ENCODE measurements at places on chromosomes 1 and 21.

DNA sequence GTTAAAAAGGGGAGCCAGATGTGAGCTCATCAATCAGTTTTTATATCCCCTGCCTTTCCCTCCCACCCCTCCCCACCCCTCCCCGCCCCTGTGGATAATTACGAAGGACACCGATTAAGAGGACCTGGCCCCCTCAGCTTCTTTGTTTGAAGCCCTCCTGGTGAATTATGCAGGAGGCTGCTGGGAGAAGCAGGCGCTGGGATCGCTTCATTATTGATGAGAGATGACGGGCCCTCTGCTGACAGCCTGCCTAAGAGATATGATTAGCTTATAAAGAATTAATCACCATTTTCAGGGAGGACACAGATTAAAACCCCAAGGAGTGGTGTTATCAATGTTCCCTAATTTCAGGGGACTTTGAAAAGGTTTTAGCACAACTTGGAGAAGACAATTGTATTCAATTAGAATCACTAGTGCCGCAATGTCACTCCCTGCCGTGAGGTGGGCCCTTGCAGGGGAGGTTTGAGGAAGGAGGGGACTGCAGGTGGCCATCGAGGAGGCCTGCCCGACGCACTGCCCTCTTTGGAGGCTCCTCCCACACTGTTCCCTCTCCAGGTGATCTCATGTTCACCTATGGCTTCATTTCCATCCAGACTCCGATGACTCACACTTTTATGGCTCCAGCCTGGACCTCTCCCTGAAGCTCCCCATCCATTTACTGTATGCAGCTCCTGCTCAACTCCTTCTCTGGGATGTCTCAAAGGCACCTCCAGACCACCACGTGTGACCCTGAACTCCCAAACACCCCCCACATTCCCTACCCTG lies 67.0 kb upstream of the KLHDC7A start:
- DNase-seq = no peak

DNA sequence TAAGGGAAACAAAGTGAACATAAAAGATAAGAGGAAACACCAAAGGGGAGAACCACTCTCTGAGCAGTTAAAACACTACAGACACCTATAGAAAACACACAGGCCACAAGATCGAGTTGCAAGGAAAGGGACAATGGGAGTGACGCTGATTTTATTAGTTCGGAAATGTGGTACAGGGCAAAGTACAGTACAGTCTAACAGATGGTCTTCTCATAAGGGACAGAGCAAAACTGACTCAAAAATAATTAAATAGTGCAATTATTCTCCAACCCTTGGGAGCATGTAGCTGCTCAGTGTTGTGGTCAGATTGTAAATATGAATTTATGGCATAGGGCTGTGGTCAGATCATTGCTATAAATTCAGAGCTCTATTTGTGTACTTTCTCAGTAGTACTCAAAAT lies 352.0 kb downstream of the USH2A start:
- no peak for DNase-seq

- DNase-seq = no peak
These were observed 19.8 kb downstream of the ZBTB17 start for GRCh38 chr1:15956150-15956549.

DNA sequence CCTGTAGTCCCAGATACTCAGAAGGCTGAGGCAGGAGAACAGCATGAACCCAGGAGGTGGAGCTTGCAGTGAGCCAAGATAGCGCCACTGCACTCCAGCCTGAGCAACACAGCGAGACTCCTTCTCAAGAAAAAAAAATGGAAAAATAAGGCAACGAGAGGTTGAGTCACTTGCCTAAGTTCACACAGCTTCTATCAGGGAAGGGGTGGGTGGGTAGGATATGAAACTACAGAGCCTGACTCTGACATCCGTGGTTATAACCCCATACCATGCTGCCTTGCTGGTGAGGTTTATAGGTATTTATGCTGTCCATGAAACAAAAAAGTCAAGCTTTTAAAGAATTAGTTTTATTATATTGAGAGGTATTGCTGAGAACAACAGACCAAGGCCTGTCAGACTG lies 61.5 kb upstream of the RAB4A start:
- DNase-seq = no peak

- no peak for DNase-seq
These were observed 278.0 kb downstream of the BRINP2 start for GRCh38 chr1:177448652-177449357.

DNA sequence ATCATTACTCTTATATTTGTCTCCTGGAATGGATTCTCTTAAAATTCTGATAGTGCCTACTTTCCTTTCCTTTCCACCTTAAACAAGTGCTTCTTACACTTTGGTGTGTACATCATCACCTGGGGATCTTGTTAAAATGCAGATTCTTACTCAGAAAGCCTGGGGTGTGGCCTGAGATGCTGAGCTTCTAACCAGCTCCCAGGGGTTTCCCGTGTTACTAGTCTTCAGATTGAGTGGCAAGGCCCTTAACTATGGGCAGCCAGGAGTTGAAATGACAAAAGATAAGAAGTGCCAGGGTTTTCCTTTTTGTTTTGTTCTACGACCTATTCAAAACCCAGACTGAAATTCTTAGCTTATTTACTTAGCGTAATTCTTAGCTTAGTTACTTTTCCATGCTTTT lies 159.2 kb downstream of the HFM1 start:
- DNase-seq = no peak

DNA sequence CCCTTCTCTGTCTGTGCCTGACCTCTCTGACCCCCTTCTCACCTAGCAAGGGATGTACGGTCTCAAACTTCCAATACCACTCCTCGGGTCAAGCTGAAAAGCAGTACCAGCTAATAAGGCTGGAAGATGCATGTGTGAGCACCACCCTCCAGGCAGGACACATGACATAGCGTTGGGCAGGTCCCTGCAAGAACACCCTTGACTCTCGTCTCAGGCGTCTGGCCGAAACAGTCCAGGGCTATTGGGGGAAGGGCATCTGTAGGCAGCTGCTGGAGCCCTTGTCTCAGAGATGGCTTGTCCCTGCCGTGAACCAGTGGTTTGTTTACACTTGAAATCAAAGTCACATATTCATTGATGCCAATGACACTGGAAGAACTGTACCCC lies 56.5 kb downstream of the CD46 start:
- DNase-seq = no peak

GRCh38 chr21:42781971-42782722 lies 97.2 kb downstream of the WDR4 start:
- DNase-seq = no peak

DNA sequence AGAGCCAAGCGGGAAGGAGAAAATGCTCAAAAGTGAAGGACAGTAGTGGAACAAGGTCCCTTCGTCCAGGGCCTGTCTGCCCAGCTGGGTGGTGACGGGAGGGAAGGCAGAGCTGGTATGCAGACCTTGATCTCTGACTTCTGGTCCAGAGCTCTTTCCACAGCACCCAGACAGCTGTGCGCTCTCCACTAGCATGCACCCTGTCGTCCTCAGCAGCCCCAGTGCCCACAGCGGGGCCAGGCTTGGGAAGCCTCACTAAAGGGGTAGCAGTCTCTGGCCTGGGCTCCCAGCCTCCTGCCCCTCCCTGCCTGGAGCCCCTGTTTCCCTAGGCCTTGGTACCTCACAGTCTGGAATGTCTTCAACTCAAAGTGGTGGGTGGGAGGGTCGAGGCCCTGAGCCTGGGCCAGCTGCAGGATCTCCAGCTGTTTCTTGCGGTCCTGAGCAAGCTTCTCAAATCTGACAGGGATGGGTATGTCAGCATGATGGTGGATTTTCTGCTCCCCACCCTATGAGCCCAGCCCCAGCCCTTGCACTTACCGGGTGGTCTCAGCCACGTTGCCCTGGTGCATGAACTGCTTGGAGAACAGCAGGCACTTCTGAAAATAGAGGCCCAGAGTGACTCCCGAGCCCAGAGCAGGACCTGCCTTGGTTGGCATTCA lies 10.0 kb downstream of the CC2D1B start:
- no peak for DNase-seq

DNA sequence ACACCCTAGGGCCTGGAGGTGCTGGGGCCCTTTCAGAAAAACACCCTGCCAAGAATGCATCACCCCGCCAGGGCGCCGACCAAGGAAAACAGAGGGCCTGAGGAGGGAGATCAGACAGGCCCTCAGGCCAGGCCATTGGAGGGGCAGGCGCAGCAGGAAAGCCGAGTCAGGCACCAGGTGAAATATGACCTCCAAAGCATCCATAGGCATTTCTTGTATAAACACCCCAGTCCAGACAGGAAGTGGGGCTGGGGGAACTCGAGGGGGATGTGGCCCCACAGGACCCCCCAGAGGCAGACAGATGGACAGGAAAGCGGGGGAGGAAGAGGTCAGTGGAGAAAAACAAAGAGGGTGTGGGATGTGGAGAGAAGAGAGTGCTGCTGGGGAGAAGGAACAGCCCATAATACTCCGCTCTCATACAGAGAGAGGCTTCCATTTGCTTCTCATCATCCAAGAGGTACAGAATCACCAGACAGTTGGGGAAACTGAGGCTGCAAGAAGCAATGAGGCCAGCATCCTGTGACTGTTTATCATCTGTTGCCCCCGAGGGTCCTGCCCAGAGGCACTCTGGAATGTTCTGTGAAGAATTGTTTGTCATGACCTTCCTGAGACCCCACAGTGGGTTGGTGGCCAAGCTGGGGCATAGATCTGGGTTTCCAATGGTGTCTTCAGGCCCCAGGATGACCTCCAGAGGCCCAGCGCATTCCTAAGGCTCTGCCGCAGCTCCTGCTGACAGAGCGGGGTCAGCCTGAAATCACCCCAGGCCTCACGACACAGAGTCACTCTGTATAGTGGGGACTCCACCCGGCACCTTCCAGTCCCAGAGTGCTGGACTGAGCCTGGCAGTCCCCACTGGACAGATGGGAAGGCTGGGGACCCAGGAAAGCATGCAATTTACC lies 18.0 kb downstream of the TRIM62 start:
- no peak for DNase-seq

DNA sequence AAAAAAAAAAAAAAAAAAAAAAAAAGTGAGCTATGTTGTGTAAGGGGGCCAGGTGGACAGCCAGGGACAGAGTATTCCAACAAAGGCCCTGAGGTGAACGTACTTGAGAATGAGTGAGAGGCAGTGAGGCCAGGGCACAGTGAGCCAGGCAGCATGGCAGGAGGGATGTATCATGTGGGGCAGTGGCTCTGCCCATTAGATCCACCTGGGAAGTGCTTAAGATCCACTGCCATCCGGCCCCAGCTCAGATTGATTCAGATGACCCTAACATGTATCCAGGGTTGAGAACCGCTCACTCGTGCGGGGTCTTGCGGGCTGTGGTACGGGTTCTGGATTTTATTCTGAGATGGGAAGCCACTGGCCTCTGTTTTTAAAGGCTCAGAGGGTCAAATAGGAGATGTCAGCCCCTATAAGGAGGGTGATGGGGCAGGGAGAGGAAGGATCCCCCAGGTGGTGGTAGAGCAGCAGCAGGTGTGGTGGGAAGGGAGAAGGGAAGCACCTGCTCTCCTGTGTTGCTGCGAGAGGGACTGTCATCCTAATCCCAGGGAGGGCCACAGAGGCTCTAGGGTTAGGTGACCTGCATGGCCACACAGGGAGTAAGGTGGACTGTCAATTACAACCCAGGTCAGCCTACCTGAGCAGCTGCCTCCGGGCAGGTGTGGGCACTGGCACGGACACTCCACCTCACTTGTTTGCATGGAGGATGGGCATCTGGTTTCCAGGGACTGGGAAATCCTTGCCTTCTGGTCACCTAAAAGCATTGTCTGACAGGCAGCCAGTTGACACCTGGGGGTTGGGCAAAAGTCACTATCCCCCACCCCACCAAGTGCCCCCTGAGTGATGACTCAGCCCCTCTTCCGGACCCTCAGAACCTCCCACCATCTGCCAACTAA lies 31.6 kb downstream of the CDK18 start:
- no peak for DNase-seq

- no peak for DNase-seq
These were observed 44.1 kb upstream of the SLC19A1 start for GRCh38 chr21:45586289-45586858.

GRCh38 chr21:14403681-14404318 lies 20.9 kb upstream of the HSPA13 start:
- DNase-seq = no peak

- DNase-seq = no peak
These were observed 80.2 kb upstream of the GREM2 start for GRCh38 chr1:240691909-240692705.

GRCh38 chr1:195065437-195065836 lies 1542.8 kb downstream of the KCNT2 start:
- no peak for DNase-seq

DNA sequence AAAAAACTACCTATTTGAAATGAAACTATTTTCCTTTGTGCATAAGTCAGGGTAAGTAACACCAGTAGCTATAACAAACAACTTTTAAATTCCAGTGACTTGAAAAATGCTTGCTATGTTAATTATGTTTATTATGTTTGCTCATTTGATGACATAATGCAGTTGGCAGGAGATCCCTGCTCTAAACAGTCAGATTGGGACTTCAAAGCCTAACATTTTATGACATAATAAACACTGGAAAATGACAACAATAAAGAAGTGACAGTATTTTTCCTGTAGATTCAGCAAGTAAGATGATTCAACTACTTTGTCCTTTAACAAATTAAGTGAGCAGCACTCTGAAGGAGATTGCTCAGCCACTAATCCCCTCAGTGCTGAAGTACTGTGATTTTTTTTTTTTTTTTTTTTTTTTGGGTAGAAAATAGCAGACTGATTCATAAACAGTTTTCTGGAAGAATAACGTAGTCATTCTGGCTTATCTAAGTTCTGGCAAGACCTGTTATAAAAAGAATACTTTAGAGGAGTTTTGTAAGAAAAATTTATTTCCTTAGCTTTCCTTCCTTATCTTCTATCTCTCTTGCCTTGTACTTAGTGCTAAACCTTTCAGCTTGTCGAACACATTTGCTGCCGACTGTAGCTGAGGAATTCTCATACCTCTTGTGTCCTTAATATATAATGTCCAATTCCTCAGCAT lies 207.2 kb downstream of the PTGER3 start:
- DNase-seq = no peak

GRCh38 chr1:114224196-114224907 lies 70.7 kb upstream of the SYT6 start:
- DNase-seq = no peak

- no peak for DNase-seq
These were observed 145.1 kb downstream of the CASZ1 start for GRCh38 chr1:10651389-10651766.

- DNase-seq = no peak
These were observed 15.3 kb upstream of the PLA2G4A start for GRCh38 chr1:186813420-186813819.

DNA sequence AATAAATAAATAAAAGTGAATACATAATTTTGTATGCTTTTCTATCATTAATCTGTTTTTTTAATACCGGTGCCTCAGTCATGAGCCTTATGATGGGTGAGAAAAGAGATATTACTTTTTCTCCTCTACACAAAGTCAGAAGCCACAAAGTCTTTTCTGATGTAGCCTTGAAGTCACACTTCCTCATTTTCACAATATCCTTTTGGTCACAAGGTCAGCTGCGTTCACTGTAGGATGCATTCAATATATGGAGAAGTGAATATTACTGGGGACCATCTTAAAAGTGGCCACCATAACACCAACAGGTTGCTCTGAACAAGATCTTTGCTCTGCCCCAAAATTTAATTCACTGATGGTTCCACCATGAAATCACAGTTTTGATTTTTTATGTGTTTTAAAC lies 83.3 kb upstream of the TNR start:
- no peak for DNase-seq

GRCh38 chr1:156664767-156665411 lies 12.3 kb downstream of the NES start:
- no peak for DNase-seq
